Foreskin fibroblast (primary cell): ENCODE measurements at places on chromosomes 13 and 19.

GRCh38 chr19:3095441-3096191 lies 1.5 kb downstream of the GNA11 start:
- DNase-seq: peak; percentile 32

DNA sequence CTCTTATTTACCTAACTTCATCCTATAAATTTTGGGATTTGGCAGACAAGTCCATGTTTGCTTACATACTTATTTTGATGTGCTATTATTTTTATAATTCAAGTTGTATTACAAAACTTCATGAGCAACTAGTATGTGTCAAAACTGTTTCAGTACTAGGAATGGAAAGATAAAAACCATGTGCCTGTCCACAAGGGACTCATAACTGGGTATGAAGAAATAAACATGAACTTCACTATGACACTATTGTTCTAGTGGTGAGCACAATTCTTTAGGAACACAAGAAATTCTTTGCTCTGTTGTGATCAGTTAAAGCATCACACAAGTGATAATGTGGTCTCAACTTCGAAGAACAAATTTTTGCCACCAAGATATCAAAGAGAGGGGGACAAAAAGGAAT lies 97.5 kb upstream of the FBXL3 start:
- no peak for DNase-seq

DNA sequence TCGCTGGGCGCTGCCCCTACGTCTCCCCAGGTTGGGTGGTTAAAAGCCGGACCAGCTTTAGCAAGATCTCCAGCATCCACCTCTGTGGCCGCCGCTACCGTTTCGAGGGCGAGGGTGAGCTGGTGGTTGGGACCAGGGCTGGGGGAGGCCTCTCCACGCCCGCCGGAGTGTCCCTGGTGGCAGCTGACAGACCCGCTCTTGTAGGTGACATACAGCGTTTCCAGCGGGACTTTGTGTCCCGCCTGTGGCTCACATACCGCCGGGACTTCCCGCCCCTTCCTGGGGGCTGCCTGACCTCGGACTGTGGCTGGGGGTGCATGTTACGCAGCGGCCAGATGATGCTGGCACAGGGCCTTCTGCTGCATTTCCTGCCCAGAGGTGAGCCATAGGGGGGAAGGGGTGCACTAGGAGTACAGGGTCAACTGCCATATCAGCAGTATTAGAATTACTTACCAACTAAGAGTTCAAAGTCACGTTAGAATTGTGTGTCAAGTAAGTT lies 1.1 kb downstream of the ATG4D start:
- DNase-seq: peak; percentile 26

DNA sequence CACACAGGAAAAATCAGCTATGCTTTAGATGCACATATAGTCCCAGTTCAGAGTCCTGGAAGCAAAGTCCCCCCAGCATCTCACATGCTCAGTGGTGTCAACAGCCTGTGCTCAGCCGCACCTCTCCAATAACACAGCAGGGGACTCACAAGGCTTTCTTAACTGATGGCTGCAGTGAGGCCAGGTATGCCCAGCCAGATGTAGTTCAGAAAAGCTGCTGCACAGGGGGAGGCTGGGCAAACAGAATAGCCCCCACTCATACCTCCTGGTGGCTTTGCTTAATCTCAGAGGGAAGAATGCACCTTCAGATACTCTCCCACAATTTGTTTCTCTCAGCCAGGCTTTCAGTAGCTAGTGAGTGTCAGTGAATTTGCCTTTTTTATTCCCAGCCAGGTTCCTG lies 33.4 kb downstream of the FAM124A start:
- no peak for DNase-seq

- DNase-seq: peak; percentile 30
These were observed 69.9 kb downstream of the SLITRK6 start for GRCh38 chr13:85729296-85729695.

DNA sequence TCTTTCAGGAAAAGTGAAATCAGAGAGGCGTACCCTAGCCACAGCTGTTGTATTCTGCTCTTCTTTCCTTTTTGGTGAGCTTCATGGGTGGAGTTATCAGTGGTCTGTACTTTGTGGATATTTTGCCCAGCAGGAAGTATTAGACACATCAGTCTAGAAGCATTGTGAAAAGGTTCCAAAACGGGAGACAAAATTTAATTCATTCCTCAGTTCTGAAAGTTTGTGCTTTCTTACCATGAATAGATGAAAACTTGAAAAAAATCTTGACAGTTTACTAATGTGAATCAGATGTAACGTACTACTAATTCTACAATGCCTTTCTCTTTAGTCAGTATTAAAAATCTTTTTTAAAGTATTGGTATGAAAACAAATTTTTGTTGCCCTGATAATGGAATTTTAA lies 116.8 kb downstream of the DNAJC3 start:
- no peak for DNase-seq

DNA sequence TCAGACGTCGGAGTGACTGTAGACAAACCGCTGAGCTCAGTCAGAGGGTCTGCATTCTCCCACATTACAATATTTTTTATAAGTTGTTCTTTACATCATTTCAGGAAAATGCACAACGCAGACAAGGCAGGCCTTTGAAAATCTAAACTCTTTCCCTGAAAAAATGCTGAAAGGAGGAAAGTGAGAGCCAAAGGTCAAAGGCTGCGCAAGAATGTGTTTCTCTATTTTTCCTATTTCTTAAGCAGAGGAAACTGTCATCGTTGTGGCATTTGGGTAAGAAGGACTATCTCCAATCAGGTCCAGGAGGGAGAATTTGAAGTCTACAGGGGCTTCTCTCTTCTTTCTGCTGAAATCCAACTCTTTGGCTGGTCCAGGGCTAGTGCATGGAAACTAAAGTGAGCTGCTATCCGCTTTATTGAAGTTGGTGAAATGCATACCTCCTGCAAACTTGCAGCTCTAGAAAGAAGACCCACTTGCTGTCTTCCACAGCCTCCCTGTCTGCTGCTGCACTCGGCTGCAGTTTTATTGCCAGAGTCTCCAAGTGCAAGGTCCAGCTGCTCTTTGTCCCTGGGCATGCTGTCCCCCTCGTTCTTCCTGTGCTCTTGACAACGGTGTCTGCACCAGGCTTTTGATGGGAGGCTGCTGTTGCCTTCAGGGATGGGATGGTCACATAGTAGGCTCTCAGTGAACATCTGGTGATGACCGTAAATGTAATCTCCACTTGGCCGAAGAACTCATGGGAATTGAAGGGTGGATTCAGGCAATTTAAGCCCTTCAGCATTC lies 31.2 kb downstream of the ZNF536 start:
- DNase-seq: peak; percentile 23

GRCh38 chr13:66972659-66973058 lies 257.5 kb downstream of the PCDH9 start:
- no peak for DNase-seq

- peak; percentile 51 for DNase-seq
These were observed 112.1 kb downstream of the DLEU7 start for GRCh38 chr13:50731400-50731799.

GRCh38 chr13:59494560-59494970 lies 669.2 kb downstream of the DIAPH3 start:
- peak; percentile 26 for DNase-seq

DNA sequence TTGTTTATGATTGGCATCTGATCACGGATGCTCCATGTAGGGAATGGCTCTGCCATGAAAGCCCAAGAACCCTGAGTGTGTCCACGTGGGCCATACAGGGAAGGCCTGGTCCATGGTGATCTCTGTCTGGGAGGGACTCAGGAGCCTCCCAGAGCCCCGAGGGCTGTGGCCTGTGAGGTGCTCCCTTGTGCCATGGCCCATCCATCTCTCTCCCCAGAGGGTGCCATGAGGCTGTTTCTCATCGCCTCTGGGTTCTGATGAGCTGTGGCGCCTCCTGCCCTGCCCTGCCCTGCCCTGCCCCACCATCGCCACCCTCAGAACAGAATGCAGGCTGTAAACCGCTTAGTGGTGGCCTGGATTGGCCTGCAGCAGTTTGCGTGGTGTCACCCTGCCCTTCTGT lies 83.1 kb downstream of the ATP11A start:
- DNase-seq: no peak

DNA sequence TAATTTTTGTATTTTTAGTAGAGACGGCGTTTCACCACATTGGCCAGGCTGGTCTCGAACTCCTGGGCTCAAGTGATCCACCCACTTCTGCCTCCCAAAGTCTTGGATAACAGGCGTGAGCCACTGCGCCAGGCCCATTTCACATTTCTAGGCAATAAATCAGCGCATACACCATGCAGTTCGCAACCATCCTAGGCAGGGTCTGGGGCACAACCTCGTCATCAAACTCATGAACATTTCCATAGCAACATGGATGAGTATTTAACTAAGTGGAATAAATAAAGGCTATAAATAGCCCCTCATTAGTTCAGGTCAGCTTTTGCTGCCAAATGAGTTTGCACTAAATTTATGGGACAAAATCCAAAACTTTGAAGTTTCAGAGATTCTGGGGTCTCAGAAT lies 8.2 kb downstream of the MEIS3 start:
- DNase-seq: no peak

DNA sequence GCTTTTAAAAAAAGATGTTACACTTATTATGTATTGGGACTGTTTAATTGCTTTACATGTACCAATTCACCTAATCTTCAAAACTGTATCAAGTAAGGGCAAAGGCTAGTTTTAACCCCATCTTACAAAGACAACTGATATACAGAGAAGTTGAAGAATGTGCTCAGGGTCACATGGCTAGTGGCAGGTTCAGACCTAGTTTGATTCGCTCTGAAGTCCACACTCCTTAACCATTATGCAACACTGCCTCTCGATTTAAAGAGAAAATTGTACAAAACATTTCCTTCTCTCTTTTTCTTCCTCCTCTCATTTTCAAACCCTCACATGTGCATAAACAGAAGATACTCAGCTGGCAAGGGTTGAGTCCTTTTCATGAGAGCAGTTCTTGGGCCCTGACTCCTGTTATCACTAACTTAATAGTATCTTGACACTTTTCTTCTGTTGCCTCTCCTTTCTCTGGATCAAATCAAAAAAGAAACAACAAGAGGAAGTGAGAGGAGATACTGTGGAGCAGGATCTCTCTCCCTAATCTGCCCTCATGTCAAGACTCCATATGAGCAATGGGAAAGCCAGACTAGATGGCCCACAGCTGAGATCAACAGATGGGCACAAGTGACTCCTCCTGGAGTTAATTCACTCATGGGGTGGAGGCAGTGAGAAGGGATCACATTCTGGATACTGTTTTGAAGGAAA lies 19.0 kb upstream of the N4BP2L1 start:
- no peak for DNase-seq

GRCh38 chr13:93023929-93024328 lies 202.7 kb upstream of the GPC6 start:
- DNase-seq: no peak

GRCh38 chr13:103199380-103200088 lies 133.3 kb upstream of the SLC10A2 start:
- no peak for DNase-seq

GRCh38 chr19:39325778-39326665 lies 5.4 kb upstream of the LRFN1 start:
- DNase-seq: no peak

DNA sequence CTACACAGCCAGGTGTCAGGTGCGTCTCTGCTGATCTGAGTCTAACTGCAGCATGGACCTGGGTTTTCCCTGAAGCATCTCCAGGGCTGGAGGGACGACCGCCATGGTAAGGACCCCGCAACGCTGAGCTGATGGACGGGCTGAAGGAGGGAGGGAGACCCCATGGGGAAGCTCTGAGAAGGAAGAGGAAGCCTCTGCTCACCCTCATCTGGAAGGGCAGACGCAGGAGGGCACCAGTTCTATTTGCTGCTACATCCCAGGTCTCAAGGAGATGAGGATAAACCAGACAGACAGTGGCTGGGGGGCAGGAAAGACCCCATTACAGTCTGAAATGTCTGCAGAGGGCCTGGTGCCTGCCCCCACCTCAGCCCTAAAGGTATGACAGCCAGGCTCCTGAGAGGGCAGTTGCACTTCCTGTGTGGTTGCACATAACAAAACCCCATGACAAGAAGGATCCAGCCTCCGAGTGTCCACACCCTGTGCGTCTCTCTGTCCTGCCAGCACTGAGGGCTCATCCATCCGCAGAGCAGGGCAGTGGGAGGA lies at the start of gene LILRA2:
Gene LILRA2, plus strand, starts transcription at position 461 of the 543 bp plus-strand sequence. CDS start 89 bp downstream, outside the sequence.
- no peak for DNase-seq

DNA sequence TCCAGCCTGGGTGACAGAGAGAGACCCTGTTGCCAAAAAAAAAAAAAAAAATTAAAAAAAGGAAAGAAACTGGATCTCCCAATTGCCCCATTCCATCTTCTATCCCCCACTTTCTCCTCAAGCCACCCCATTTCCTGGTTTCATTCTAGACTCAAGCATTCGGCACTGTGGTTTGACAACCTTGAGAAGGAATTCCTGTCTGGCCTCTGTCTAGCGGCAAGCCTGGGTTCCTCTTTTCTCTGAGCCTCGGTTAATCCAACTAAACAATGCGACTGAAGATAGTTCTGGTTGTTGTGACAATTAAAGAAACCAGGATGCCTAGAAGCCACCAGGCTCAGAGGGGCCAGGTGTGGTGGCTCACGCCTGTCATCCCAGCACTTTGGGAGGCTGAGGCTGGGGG lies 3.3 kb upstream of the C3 start:
- DNase-seq: no peak

- no peak for DNase-seq
These were observed 62.3 kb downstream of the KCNC3 start for GRCh38 chr19:50266896-50267295.

- no peak for DNase-seq
These were observed 6.8 kb upstream of the ECH1 start for GRCh38 chr19:38838208-38838985.

- DNase-seq: peak; percentile 93
These were observed 33.0 kb downstream of the DEDD2 start for GRCh38 chr19:42184401-42184861.

GRCh38 chr13:43434191-43434590 lies 352.6 kb downstream of the ENOX1 start:
- DNase-seq: peak; percentile 11

- peak; percentile 73 for DNase-seq
These were observed 966 bp downstream of the JUNB start for GRCh38 chr19:12792051-12792852.

DNA sequence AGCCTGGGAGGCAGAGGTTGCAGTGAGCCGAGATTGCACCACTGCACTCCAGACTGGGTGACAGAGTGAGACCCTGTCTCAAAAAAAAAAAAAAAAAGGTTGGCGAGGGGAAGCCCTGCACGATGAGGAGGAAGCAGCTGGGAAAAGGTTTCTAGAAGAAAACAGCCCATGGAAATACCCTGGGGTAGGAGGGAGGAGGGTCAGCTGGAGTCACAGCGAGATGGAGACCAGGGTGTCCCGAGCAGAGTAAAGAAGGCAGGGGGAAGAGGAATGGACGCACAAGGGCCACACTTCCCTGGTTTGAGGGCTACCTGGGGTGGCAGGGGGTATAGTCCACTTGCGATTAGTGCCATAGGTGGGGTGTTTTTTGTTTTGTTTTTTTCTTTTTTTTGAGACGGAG lies 6.4 kb downstream of the KANK3 start:
- DNase-seq: no peak

DNA sequence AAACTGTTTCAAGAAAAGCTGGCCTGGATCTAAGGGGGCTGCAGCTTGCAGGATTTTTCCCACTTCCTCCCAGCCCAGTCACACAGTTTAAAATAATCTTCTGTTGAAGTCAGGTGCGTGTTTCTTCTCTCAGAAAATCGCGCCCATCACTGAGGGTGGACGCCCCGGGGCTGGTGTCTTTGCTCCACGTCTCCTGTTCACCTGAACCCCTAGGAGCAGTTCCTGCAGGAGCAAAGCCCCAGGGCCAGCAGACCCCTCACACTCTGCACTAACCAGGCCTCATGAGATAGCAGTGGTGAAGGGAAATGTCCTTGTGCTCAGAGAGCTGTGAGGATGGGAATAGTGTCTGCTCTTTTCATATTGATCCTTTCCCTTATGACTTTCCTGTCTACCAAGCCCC lies 920 bp upstream of the SIGLEC7 start:
- DNase-seq: no peak
